Esophagus squamous epithelium (tissue), 5 donors: ENCODE measurements at places on chromosomes 3 and 15.

GRCh38 chr3:71973274-71974030, 188.5 kb upstream of the PROK2 start:
- no peak for DNase-seq

DNA sequence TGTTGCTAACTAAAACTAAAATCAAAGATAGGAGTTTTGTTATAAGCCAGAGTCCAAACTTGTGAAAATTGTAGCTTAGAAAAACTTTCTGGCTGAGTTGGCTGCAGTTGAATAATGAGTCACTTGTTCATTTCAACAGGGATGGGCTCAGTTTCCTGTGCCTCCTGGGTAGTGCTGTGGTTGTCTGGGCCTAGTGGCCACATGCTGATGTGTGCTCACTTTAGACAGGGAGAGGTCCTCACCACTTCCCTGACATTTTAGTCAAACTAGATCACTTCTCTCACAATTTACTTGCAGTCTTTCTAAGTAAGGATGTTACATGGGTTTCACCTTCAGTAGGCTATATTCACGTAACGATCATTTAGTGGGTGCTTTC, 6.3 kb upstream of the UBE2Q2 start:
- DNase-seq = no peak

- DNase-seq = no peak
Measured at GRCh38 chr3:184008161-184008560, 9.5 kb downstream of the ABCC5 start.

DNA sequence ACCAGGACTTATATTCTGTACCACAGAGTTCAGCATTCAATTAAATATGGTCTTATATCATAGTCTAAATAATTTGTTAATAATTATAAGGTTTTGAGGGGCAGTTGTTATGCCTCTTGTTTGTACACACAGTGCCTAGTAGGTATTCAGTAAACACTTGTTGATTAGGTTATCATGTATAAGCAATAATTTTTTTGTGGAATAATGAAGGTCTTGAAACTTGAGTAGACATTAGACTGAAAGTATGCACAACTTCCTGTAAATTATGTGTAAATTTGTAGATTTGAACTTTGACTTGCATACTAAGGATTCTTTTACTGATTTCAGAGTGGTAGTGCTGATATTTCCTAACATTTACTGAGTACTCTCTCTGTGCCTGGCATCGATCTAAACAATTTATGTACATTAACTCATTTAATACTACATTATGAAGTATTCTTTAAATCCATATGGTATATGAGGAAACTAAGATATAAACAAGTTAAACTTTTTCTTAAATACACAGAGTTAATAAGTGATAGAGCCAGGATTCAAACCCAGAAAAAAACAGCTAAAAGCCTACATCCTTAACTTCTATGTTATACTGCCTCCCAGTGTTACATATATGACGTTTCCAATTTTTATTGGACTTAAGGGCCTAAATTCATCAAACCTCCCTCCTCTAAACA, 65.1 kb downstream of the GLCE start:
- DNase-seq = no peak

GRCh38 chr15:27967541-27967940, 131.6 kb downstream of the OCA2 start:
- no peak for DNase-seq

DNA sequence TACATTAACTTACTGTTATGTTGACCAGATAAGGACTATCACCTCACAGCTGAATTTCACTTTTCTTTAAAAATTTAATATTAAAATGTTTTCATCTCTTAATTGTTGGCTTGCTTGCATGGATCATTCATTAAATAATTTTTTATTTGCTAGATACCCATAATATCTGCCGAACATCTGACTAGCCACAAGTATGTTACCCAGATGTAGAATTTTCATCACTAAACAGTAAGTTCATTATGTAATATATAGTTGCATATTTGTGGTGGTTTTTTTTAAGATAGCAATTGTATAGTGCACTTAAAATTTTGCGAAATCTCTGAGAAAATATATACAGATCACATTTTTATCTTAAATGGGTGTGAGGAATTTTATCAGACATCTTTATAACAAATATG, 190.4 kb downstream of the MBNL1 start:
- DNase-seq = no peak

- DNase-seq = no peak
Measured at GRCh38 chr3:52063026-52063723, 6.8 kb upstream of the DUSP7 start.

DNA sequence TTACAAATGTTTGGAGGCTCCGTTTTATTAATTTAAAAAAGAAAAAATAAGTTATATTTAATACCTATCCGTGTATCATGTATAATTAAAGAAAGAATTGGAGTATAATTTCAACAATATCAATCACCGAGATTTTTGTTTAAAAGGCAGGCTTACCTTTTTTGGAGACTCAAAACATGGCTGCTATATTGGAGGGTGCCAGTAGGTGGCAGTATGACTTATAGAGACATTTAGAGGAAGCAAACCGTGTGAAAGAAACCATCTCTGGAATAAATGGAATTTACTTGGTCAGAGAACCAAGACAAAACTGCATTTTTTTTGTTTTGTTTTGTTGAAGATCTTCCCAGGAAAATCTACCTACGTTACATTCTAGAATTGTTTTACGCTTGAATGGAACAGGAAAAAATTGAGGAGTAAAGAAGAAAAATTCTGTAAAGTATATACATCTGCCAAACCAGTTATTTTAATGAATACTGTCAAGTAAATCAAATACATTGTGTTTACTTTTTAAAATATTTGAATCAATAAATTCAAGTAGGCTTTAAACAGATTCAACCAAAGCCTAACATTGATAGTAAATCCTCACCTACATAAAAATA, 802.6 kb upstream of the ALCAM start:
- no peak for DNase-seq

GRCh38 chr3:114741066-114741465, 406.0 kb downstream of the ZBTB20 start:
- no peak for DNase-seq

DNA sequence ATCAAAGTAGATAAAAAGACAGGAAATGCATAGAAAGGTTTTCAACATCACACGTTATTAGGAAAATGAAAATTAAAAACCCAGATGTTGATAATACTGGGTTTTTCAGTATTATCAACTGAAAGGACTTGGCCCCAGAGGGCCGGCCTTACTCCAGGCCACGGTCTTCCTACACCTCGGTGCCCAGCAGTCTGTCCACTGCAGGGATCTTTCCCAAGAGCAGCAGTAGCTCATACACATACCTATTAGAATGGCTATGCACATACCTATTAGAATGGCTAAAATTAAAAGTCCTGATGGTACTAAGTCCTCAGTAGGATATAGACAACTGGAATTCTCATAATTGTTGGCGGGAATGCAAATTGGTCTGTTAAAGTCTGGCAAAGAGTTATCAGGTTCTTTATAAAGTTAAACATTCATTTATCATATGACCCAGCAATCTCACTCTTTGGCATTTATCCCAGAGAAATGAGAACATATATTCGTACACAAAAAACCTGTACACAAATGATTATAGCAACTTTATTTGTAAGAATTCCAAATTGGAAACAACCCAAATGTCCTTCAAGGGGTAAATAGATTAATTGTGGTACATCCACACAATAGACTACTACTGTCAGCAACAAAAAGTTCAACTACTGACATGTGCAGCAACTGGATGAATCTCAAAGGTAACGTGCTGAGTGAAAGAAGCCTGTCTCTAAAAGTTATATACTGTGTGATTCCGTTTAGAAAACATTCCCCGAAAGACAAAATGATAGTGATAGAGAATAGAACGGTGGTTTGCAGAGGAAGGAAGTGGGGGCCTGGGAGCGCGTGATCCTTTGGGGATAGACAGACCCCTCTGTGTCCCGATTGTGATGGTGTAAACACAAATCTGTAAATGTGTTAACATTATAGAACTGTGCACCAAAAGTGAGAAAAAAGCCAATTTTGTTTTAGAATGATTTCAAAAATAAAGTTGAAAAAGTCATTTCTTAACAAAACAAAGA, 62.3 kb downstream of the MCTP2 start:
- no peak for DNase-seq

- DNase-seq = no peak
Measured at GRCh38 chr15:63283126-63283525, 5.7 kb downstream of the APH1B start.

DNA sequence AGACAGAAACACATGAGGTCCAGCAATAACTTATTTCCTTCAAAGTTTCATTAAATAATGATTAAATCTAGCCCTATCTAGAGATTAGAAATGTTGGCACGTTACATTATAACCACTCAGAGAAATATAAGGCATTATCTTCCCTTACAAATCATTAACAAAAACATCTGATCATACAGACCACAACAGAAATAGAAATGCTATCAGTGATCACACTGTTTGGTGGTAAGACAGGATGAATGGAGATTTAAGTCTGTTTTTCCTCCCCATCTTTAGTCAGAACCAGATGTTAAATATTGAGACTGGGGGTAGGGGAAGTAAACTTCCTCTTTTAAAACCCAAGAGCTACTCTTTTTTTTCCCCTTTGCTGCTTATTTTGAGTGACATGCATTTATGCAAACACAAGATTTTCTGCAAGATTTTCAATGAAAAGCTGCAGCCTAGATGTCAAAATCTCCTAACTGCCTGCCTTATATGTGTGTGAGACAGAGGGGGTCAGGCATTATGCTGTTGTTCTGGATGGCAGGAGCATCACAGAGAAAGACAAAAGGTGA, 70.4 kb downstream of the CBLB start:
- DNase-seq = no peak

DNA sequence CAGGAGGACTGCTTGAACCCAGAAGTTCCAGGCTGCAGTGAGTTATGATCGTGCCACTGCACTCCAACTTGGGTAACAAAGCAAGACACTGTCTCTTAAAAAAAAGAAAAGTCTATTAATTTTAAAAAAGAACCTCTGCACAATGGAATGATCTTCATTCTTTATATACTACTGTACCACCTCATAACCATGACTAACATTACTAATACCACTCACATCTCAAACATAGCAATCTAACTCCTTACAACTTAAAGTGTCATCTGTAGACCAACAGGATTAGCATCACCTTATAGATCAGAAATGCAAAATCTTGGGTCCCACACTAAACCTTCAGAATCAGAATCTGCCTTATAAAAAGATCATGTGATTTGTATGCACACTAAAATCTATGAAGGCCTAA, 48.8 kb upstream of the MAP4 start:
- no peak for DNase-seq

DNA sequence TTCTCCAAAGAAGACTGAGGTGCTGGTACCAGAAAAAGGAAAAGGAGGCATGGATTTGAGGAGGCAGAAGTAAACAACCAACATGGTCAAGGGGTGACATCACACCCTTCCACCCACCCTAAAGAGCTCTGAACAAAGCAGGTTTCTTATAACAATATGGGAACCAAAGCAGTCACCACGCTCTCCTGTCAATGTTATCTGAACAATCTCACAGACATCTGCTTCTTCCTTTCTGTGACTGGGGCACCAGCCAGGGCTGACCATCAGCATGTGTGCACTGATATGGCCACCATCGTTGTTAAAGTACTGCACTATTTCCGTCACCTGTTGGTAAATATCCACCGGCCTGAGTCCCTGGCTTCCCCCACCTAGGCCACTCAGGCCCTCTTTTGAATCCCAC, 252.9 kb downstream of the SHQ1 start:
- no peak for DNase-seq

DNA sequence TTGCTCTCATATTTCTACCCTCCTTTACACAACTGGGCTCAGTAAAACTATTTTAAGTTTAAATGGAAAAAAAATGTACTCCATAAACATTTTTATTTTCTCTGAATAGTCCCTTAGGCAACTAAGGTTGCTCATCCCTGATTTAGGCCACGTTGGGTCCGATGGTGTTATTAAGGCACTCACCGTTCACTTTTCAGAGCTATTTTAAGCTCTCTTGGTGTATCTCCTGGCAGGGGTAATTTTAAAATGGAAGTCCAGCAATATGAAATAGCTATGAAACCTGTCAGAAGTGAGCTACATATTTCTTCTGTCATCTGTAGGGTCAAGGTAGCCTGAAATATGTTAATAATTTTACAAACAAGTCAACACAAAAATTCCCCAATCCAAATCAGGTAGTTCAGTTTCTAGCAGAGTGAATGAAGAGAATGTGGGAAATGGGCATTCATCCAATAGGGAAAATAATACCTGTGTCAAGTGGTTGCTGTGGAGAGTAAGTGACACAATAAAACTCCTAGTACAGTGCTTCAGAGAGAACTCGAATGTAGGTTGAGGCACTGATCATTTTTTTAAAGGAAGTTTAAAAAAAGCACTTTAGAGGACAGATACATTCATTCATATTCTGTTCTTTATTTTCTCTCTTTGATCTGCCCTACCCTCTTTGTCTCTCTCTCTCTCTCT, 209.3 kb upstream of the FEZF2 start:
- no peak for DNase-seq

- DNase-seq = no peak
Measured at GRCh38 chr3:119145128-119145499, 851 bp upstream of the TEX55 start.

- no peak for DNase-seq
Measured at GRCh38 chr3:94061297-94061696, 1.4 kb downstream of the DHFR2 start.

GRCh38 chr3:29144807-29145206, 136.1 kb upstream of the RBMS3 start:
- DNase-seq = no peak

DNA sequence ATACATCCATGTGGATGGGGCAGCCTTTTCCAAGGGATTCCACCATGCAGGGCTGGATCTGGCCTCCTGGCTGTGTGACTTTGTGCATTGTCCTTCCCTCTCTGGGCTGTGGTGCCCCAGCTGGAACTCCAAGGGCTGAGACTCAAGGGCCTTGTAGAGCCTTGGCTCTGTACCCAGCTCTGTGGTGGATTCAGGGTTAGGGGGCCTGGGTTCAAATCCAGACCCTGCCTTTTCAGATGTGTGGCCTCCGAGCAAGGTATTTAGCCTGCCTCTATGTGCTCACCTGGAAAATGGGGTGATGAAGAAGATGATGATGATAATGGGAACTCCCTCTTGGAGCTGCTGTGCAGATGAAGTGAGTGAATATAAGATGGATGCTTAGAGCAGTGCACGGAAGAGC, 161.9 kb downstream of the WNT7A start:
- DNase-seq = no peak

DNA sequence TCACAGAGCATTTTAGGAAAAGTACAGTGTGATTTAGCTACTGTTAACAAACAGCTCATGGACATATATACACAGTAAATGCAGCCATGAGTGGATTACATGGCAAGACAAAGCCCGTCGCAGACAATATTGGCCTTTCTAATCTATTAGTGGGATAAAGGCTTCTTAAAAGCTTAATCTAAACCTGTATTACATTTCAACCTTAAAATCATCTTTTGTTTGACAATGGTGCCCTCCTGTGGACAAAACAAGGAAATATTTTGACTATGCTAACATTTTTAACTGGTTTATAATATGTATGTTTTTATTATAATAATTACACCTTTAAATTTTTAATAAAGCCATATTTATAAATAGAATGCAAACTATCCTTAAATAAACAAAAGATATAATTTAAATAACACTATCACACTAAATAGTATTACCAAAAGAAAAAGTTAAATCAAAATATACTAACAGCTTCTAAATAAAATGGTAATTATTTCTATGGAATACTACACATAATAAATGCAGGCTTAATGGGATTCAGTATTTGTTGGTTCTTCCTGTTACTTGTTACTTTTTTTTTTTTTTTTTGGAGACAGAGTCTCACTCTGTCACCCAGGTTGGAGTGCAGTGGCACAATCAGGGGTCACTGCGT, 38.6 kb downstream of the TAFA4 start:
- DNase-seq = no peak
